ENCODE measurements at places on chromosomes 16 and 17. TPM values are rescaled to one million over a fixed set of nuclear protein-coding genes. Genes with fewer than 3 reads are reported as not detected.

Gene NPIPB5
- total RNA-seq = 44.7 TPM

Gene MRM1
- total RNA-seq = 6.9 TPM

Gene GLIS2
- 2.6 TPM for total RNA-seq

Gene LRRC75A
- 3.1 TPM for total RNA-seq

Gene MEAK7
- 17.3 TPM for total RNA-seq

Gene PRAC1
- not detected for total RNA-seq

Gene ATP2A1
- 0.33 TPM for total RNA-seq

GRCh38 chr16:67310561-67310960 is 16.0 kb downstream of the KCTD19 start:
- no peak for DNase-seq

GRCh38 chr17:2067048-2067561 is 12.2 kb downstream of the HIC1 start:
- no peak for DNase-seq

- DNase-seq = peak; percentile 80
Observed at GRCh38 chr17:80991645-80992076, at the start of gene CHMP6. TSS of gene CHMP6 (plus strand) at chr17:80991841. CDS start at chr17:80991919, 78 bp downstream.

GRCh38 chr17:75758131-75758905 is 6.7 kb downstream of the GALK1 start:
- DNase-seq = no peak

DNA sequence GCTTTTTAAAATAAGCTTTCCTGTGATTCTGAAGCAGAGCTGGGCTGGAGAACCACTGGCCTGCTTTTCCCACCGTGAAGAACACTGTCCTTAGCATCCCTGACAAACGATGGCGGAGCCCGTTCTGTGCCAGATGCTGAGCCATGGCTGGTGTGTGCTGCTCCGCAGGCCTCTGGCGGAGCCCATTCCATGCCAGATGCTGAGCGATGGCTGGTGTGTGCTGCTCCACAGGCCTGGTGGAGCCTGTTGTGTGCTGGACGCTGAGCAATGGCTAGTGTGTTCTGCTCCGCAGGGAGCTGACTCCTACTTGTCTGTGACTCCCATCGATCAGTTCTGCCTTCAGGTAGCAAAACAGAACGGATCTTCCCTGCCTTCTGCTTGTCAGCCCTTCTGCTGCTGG is 4.3 kb downstream of the ENDOV start:
- DNase-seq = no peak

DNA sequence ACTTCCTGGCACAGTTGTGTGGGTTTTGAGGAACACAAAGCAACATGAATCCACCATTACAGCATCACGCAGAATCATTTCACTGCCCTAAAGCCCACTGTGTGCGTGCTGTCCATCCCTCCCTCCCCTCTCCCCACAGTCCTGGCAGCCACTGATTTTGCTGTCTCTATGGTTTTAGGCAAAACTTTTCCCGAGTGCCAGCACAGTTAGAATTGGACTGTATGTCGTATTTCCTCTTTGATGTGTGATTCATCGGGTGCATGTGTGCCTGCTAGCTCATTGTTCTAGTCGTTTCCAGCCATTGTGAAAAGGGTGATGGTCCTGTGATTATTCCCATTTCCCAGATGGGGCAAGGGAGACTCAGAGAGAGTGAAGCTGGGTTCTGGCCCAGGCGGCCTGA is 12.7 kb downstream of the KLHL36 start:
- no peak for DNase-seq

GRCh38 chr17:28370035-28370743 is at the start of gene VTN:
TSS of gene VTN (minus strand) at chr17:28370307. CDS start at chr17:28370203, 104 bp downstream.
- peak; percentile 26 for DNase-seq

GRCh38 chr16:75108792-75109731 is 7.5 kb downstream of the LDHD start:
- DNase-seq = peak; percentile 94

DNA sequence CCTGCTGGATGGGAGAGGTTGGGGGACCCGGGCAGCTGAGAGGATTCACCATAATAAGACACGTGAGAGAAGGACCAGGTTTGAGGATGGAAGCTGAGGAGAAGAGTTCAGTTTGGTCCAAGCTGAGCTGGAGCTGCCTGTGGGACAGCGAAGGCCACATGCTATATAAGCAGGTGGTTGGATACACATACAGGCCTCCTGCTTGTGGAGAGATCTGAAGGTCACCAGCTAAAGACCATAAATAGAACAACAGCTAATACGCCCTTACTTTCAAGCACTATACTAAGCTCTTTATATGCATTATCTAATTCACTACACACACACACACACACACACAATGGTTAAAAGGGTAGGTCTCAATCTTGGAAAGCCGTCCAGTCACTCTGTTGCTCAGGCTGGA is 32.1 kb downstream of the DUSP14 start:
- no peak for DNase-seq

DNA sequence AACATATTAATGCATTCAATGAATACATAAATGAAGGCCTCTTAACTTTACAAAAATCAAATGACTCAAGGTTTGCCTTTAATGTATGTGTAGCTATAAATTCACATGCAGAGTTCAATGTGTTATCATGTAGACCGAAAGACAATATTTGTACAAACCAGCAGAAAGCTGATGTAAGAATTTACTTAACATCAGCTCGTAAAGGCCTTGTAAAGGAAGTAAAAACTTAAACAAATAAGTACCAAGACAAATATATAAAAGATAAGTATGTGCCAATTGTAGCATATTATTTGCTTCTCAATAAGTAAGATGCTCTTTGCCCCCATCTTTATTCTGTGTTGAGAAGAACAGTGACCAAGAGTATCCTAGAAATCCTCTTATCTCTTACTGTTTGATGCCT is 105.7 kb downstream of the SYCE1L start:
- DNase-seq = no peak

GRCh38 chr17:64273006-64273405 is 9.9 kb upstream of the TEX2 start:
- DNase-seq = no peak
